ENCODE measurements at places on chromosomes 3 and 15.
A peak's percentile ranks its signal among the peaks of the same experiment; 100 is the strongest.

GRCh38 chr3:15520185-15520584 lies 1.3 kb downstream of the COLQ start:
- DNase-seq = no peak

GRCh38 chr3:95449841-95450240 lies 1364.6 kb upstream of the EPHA6 start:
- DNase-seq = no peak

- DNase-seq = no peak
These were observed 207.0 kb upstream of the DCBLD2 start for GRCh38 chr3:99108508-99108907.

DNA sequence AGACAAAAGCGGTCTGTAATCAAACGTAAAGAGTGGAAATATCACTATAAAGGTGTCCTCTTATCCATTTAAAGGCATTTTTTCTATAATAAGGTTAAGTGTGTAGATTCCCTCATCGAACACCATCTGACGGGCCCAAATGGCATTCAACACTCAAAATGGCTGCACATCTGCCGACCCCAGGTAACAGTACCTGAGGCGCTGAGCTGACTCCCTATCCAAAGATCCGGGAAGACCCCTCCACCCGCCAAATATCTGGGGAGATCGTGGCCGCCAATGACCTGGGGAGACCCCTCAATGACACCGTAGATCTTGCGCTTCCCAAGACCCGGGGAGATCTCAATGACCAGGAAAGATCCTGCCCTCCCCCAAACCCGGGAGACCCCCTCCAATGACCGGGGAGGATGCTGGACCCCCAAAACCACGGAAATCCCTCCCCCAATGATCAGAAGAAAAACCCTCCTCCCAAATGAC lies 476 bp downstream of the IP6K2 start:
- no peak for DNase-seq

- DNase-seq = no peak
These were observed 57.9 kb downstream of the RASA2 start for GRCh38 chr3:141544697-141545096.

- DNase-seq = peak; percentile 22
These were observed 62.2 kb upstream of the MRPS22 start for GRCh38 chr3:139281522-139282196.

DNA sequence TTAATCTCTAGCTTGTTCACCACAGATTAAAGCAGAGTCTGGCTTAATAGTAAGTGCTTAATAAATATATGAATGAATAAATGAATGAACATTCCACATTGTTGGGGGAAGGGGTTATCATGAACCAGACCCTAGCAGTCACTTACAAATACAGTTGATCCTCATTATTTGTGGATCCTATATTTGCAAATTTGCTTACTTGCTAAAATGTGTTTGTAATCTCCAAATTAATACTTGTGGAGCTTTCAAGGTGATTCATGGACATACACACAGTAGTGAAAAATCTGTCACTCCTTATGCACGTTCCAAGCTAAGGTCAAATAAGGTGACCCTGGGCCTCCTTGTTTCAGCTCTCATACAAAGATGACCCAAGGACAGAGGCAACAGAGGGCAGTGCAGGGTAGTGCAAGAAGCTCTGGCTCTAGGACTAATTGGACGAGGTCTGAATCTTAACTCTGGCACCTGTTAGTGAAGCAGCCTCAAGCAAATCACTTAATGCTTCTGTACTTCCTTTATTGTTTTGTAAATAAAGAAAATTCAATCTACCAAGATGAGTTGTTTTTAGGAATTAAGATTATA lies 112.8 kb upstream of the C2CD4B start:
- DNase-seq = no peak

DNA sequence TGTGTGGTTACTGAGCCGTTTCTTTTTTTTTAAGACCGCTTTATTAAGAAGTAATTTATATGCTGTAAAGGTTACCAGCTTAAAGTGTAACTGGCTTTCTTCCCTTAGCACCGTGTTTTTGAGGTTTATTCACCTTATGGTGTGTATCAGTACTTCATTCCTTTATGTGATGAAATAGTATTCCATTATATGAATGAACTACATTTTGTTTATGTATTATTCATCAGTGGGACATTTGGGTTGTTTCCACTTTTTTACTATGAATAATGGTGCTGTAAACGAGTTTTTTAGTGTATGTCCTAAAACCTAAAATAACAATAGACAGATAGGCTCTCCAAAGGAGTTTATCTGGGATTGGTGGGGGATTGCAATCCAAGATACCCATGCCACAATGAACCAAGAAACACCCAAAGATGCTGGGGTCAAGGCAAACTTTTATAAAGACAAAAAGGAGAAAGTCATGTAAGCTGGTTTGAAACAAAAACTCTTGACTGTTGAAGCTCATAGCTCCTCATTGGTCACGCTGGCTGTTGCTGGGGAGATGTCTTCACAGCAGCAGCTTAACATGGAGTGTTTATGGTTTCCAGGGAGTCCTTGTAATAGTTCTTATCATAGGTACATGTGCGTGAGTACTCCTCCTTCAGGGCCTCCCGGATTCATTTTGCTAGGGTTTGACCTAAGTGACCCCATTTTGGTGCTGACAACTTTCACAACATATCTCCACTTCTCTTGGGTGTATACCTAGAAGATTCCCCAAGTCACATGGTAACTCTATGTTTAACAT lies 16.0 kb downstream of the TM2D3 start:
- DNase-seq = no peak

- DNase-seq = no peak
These were observed 102.9 kb downstream of the SUCLG2 start for GRCh38 chr3:67551361-67552016.

GRCh38 chr3:17775073-17775472 lies 32.6 kb upstream of the TBC1D5 start:
- no peak for DNase-seq

- peak; percentile 53 for DNase-seq
These were observed 9.7 kb downstream of the STOML1 start for GRCh38 chr15:73982222-73982962.

GRCh38 chr15:99546441-99547100 lies 19.2 kb upstream of the MEF2A start:
- DNase-seq = no peak

DNA sequence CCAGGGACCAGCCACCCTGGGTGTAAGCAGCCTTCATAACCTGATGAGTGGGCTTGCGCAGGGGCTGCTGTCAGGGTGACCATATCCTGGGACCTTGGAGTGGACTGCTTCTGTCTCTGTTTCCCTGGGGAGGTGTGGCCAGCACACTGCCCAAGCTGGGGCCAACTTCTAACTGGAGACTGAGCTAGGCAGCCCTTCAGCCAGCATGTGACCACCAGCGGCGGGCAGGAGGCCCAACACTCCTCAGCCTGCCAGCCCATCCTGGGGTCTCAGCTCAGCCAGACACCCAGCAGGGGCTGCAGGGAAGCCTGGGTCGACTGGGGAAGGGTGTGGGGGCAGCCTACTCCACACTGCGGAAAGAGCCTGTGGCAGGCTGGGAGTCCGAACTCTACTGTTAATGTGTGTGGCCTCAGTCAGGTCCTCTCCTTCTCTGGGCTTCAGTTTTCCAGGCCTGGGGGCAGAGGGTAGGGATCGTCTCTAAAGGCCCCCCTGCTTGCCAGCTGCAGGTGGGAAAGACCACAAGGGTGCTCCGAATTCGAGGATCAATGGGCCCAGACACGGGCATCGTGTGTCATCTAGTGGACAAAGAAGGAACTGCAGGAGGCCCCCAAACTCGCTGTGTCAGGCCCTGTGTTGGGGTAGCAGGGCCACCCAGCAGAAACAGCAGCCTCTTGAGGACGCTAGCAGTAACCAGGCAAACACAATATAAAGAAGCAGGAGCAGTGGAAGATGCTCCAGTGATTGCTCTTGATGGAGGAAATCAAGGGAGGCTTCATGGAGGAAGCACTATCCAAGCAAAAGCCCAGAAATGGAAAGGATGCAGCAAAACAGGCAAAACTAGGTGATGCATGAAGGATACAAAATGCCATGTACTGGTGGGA lies 2.0 kb upstream of the SEMA3G start:
- peak; percentile 39 for DNase-seq

DNA sequence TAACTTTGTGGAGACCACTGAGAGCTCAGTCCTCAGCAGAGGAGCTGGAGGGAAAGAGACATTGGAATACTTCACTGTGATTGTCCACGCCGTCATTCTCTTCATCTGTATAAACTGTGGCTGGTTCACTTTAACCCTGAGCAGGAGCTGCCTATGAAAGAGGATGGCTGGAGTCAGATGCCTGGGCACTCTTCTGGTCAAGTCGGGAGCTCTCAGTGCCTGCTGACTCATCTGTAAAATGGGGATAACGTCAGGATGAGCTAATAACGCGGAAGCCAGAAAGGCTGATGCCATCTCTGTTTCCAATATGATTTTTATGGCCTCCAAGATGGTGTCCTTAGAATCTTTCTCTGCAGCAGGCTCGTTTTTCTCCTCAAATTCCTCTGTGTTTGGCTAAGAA lies 51.6 kb upstream of the MRPS22 start:
- DNase-seq = no peak

GRCh38 chr3:159786489-159787177 lies 202.0 kb upstream of the IL12A start:
- DNase-seq = no peak
